ENCODE measurements at places on chromosomes 12 and 14.
A peak's percentile ranks its signal among the peaks of the same experiment; 100 is the strongest.

DNA sequence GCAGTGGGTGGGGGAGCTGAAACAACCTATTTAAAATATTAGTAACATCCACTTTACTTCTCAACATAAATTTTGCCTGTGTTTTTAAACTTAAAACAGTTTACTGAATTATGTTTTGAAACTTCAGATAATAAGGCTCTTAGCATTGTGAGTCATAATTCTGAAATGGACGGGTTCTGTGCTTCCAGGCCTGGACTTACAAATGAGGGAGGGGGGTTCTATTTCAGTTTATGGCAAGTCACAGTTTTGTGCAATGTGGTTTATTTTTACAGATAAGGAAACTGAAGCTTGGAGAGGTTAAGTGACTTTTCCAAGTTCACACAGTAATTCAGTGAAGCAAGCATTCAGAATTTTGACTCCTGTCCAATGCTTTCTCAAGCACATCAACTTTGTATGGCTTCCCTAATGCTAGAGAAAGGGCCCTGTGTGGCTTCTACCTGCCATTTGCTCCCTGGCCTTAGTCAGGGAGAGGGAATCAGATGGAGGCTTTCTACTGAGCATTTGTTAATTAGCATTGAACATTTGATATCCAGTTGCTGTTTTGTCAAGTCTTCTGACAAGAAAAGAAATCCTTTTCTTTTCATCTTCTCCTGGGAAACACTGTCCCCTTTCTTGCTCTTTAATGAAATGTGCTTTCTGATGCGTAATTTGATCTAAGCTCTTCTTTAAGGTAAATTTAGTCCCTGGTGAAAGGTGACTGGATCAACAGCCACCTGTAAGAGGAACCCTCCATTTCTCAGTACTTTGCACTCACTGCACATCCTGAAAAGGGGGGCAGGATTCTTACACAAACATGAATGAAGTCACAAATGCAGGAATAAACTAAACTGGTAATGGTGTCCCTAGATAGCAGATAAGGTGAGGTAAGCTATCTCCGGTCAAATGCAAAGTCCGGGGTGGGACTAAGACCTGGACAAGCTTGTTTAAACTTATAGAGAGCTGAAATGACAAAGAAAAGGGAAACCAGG is 2.5 kb upstream of the SALL2 start:
- no peak for DNase-seq

- no peak for DNase-seq
Measured at GRCh38 chr12:47087088-47087688, 7.4 kb upstream of the AMIGO2 start.

GRCh38 chr14:71891970-71892369 is 40.3 kb upstream of the RGS6 start:
- no peak for DNase-seq

- DNase-seq = no peak
Measured at GRCh38 chr12:6084969-6085450, 39.5 kb downstream of the VWF start.

DNA sequence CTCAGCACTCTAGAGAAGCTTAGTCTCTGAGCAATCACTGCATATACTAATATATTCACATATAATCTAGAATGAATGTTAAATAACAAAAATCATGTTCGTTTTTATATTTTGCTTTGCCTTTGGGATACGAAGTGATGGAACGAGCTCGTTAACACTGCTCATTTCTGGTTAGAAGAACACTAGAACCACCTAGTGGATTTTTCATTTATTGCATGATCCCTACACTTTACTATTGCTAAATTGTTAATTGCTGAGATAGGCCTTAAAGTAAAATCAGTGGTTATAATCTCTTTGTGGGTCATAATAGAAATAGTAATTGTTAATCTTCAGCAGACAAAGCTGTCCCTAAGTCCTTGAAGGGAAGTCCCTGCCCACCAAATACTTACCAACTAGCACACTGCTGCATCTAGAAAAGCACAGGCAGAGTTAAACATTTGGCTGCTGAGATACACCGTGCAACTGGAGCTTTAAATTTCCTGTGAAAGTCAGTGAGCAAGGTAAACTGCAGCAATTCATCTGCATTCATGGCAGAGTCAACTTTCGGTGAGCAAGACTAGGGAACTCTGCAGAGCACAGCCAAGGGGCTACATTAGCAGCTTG is 353.7 kb downstream of the APAF1 start:
- DNase-seq = no peak

DNA sequence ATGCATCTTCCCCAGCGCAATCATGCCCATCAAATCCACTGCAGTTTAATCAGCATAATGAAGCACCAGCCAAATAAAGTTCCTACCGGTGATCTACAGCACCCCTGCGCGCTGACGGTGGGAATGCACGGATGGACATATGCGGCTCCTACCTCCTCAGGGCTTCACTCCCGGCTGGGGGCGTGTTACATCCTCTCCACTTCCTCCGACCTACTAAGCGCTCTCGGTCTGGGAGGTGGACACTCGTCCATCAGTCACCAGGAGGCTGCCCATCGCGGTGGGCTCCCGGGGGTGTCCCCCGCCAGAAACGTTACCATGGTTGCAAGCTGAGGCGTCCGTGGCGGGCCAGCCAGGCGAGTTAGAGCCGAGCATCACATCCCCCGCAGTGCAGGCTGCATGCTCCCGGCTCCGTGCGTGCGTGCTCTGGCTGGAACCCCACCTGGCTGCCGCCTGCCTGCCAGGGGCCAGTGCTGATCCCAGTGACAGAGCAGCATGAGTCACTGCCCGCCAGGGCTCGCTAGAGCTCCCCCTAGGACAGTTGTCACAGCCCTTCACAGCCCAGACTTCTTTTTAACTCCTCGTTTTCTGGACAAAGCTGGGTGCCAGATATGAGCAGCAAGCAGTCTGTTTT is 73.0 kb downstream of the CIT start:
- DNase-seq = no peak

DNA sequence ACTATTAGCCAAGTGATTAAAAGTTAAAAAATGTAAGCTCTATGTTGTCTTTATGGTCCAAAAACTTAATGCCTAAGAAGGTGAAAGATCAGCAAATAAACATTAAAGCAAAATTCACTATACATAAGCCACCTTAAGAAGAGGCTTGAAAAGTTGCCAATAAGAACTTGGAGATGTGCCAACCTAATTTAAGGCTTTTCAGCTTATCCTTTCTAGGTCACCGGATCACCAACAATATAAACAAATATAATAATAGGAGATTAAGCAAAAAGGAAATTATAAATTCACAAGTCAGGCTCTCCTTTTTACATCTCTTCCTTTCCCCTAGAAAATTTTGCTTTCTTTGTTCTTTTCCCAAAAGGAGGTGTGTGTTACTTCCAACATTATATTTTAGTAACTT is 30.9 kb downstream of the SLC2A3 start:
- no peak for DNase-seq

- DNase-seq = no peak
Measured at GRCh38 chr12:65139389-65139788, 18.3 kb upstream of the WIF1 start.

GRCh38 chr12:110037315-110037714 is 11.0 kb downstream of the C12orf76 start:
- no peak for DNase-seq

- no peak for DNase-seq
Measured at GRCh38 chr12:3119192-3119755, 42.1 kb downstream of the TSPAN9 start.

GRCh38 chr14:104247336-104248202 is 109.2 kb downstream of the KIF26A start:
- no peak for DNase-seq

DNA sequence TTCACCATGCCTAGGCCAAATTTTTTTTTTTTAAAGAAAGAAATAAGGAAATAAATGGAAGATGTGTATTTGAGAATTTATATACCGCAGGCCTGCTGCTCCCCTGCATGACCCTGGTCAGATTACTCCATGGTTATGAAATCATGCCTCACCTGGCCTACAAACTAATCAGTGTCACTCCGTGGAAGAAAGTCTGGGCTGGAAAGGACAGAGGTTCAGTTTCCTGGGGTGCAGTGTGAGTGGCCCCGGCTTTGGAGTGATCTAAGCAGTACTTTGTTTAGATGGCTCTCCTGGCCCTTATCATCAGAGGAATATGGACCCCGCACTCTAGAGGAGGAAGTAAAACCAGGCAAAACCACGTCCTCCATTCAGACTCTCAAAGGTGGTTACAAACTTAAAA is 9.6 kb downstream of the APOBEC1 start:
- no peak for DNase-seq

DNA sequence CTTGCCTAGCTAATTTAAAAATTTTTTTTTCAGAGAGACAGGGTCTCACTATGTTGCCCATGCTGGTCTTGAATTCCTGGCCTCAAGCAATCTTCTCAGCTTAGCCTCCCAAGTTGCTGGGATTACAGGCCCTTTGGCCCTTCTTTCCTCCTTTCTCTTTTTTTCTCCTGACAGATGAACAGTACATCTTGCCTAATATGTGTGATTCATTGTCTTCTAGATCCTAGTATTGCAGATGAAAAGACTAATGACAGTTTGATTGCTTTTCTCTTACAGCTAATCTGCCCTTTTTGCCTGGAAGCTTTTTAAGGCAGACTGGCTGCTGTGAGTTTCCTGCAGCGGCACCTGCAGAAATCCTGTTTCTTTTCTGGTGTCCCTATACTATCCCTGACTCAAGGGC is 12.0 kb downstream of the DEPDC4 start:
- DNase-seq = no peak

GRCh38 chr12:83185241-83185640 is 498.5 kb downstream of the TMTC2 start:
- DNase-seq = no peak

DNA sequence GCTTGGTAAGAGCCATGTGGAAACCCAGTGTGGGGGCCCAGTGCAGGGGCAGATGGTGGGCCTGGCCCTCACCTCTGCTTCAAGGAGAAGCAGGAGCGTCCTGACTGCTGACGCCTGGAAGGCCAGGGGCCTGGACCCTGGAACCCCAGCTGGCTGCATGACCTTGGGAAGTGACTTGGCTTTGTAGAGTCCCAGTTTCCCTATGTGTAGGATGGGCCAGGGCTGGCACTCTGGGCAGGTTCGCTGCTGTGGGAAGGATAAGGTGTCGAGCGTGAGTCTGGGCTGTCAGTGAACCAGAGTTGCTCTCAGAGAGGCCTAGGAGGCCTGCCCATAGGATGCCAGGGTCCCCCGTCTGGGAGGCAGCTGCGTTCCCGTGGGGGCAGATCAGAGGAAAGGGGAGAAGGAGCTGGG is 43.2 kb downstream of the TRAFD1 start:
- no peak for DNase-seq

GRCh38 chr12:62438098-62438692 is 28.4 kb upstream of the MON2 start:
- peak; percentile 32 for DNase-seq

DNA sequence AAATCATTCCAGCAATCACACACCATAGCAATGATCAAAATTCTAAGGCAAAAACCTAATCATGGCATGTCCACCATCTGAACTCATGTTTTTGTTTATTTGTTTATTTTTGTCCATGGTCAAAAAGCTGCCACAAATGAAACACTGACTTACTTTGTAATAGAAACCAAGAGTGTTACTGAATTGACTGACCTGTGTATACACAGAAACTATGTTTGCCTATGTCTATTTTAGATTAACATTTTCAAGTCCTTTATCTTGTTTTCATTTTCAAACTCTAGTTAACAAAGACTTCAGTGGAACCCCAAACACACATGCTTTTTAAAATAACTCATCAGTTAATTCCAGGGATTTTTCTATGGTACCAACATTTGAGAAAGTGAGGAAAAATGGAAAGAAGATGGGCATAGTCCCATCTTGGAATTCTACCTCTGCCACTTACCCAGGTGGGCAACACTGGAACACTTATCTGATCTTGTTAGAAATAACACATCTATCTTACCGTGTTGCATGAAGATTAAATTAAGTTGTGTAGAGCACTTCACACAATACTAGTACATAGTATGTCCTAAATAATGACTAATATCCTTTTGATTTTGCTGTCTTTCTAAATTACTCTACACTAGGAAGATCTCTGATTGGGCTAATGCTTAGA is 6.4 kb downstream of the LUM start:
- no peak for DNase-seq

DNA sequence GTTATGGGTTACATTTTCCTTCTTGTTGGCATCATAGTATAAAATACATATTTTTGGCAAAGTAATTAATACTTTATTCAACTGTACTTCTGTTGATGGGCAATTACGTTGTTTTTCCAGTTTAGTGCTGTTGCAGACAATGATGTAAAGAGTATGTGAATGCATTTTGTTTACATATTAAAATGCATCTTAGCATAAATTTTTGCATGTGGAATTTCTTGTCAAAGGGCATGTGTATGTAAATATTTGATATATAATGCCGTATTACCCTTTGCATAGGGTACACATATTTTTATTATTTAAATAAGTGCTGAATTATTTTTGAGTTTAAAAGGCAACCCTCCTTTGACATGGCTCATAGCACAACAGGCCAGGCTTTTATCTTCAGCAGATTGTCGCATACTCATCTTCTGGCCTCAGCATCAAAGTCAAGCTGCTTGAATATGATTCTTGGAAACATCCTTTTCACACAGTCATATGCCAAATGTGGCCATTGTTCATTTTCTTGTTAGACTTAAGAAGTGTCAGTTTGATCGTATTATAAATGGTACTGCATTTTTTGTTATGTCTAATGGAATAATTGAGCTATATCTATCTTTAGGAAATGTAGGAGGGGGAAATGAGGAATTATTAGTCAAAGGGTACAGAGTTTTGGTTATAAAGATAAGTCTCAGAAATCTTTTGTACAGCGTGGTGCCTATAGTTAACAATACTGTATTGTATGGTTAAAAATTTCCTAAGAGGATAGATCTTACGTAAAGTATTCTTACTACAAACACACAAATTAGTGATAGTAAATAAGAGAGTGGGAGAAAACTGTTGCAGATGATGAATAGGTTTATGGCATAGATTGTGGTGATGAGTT is 138.5 kb downstream of the FUT8 start:
- DNase-seq = no peak

GRCh38 chr12:74957231-74957630 is 252.4 kb downstream of the KCNC2 start:
- no peak for DNase-seq

DNA sequence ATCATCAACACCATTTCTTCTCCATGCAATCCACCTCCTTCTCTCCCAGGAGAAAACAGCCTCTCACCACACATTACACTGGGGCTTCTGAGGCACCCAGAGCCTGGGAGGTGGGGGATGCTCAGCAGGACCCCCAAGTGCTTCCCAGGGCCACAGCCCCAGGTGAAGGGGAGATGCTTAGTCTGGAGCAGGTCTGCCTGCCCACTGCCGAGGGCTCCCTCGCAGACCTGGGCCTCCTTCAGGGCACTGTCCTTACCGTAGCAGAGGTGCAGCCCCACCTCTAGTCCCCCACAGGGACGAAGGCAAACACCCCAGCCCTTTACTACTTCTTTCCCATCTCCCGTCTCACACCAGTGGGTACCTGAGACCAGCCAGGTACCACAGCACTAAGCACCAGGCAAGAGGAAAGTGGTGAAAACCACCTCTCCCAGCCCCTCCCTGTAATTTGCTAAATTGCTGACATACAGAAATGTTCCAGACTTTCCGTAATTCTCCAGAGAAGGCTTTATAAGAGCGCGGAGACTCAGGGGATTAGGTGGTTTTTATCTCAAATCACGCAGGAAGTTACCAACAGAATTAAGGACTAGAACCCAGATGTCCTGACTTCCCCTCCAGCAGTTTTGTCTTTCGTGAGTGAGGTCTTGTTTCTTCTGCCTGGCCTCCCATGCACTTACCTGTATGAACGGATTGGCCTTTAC is 59.0 kb downstream of the PLEKHG3 start:
- no peak for DNase-seq

- DNase-seq = no peak
Measured at GRCh38 chr14:72888192-72888591, 5.7 kb downstream of the DPF3 start.

Data from activated T-cell treated with anti-CD3 and anti-CD28 coated beads for 1 hour (primary cell).